T-cell (primary cell): ENCODE measurements at places on chromosomes 2 and 18.

DNA sequence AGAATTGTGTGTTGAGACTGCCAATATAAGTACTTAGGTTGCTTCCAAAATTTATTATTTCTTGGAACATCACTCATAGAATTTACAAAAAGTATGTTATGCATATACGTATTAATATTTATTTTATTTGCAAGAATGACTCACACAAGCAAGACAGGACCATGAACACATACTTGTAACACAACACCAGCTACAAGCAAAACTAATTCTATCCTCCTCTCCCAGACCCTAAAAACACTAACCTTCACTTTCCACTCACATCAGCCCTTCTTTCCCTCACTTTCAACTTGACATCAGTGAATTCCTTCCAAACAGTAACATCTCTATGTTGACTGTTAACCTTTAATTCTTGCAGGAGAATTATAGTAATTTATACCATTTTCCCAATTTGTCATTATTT lies 24.3 kb downstream of the OSBPL1A start:
- no peak for DNase-seq

GRCh38 chr2:36469710-36470109 lies 114.1 kb downstream of the CRIM1 start:
- no peak for DNase-seq

DNA sequence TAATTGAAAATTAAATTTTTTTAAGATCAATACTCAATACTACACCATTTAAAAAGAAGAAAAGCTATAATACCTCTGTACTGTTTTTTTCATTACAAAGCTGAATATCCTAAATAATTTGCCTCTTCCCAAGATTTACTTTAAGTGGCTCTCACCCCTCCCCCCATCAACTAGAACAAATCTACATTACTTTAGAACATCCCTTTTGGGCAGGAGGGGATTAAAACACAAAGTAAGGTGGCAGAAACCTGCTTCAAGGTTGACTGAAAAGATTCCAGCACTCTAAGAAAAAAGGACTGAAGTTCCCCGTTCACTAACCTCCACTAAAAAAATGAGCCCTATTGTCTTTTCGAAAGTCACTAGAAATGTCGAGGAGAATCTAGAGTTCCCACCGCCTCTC lies 42.3 kb downstream of the SLC38A11 start:
- DNase-seq: no peak

GRCh38 chr2:14288016-14288415 lies 344.5 kb upstream of the LRATD1 start:
- no peak for DNase-seq

- no peak for DNase-seq
Observed at GRCh38 chr2:80281049-80281448, 23.5 kb downstream of the LRRTM1 start.

DNA sequence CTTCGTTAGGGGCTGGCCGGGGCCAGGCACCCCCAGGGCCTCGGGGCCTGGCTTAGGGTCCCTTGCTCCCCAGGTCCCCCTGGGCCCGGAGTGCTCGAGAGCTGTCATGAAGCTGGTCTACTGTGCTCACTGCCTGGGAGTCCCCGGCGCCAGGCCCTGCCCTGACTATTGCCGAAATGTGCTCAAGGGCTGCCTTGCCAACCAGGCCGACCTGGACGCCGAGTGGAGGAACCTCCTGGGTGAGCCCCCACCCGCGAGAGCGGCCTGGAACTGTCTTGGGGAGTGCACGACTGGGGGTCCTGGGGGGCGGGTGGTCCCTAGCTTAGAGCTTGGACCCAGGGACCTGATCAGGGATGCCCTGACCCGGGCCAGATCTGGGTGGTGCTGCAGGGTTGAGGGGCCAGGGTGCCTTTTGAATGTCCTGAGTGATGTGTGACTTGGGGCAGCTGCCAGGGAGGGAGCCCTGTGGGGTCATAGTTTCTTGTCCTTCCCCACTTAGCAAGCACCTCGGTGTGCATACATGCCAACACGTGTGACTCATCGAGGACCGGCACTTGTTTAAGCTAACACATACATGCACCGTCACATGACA lies 27.9 kb downstream of the GPC1 start:
- no peak for DNase-seq

DNA sequence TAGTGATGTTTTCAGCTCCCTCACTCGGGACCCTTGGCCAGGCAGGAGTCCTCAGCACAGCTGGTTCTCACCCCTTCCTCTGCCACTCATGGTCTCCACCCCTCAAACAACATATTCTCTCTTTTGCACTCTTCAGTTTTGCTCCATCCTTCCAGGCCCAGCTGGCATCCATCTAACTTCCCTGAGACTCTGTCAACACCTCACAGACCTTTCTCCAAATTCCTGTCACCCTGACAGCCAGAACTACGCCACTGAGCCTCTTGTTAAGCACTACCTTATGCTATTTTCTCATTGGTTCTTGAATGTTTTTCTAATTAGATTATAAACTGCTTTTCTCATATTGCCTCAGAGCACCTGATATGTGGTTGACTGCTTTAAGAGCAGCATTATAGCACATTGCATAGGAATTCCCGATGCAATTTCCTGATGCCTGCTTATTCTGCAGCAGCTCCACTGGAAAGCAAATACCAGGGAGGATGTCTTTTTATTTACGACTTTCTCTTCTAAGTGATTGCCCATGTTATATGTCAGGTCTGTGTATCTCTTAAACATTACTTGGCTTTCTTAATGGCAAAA lies 12.4 kb upstream of the INO80C start:
- DNase-seq: no peak

DNA sequence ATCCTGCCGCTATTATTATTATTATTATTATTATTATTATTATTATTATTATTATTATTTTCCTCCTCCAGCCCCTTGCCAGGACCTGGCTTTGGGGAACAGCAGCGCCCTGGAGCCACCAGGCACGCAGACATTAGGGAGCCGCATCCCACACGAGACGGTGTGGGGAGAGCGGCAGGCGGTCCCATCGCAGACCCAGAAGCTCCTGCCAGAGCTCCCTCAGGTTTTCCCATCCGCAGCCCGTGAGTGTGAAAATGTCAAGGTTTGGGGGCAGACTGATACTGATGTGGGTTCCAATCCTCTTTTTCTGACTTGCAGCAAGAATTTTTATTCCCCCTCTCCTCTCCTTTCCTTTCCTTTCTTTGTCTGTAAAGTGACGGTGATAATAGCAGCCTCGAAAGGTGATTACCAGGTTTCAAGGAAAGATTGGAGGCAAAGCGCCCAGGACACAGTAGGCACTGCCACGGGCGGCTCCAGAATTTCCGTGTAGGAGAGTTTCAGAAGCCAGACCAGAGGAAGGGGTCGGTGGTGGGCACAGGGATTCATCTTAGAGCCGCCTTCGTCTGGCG lies 816 bp downstream of the SCTR start:
- no peak for DNase-seq

DNA sequence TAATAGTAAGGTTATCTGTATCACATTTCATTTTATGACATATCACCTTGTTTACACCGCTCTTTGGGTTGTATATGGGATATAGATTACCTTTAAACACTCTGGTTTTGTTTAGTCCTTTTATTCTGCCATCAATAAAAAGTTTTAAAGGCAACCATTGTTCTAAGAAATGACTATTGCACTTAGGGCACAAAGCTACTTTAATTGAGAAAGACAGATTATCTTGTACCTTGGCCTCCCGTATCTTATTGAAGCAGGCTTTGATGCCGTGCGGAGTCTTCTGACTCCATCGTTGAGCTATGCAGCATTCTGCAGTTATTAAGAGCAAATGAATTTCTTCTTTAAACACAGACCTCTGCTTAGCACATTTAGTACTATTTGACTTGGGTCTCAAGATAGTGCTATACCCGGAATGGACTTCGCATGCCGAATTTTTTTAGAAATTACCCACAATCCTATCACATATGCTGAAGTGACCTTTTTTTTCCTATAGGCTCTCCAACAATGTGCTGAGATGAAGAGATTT lies 16.7 kb downstream of the PKDCC start:
- DNase-seq: no peak

GRCh38 chr18:23966909-23967308 lies 47.6 kb upstream of the TTC39C start:
- no peak for DNase-seq

- no peak for DNase-seq
Observed at GRCh38 chr2:126795656-126796055, 103.0 kb upstream of the TEX51 start.

DNA sequence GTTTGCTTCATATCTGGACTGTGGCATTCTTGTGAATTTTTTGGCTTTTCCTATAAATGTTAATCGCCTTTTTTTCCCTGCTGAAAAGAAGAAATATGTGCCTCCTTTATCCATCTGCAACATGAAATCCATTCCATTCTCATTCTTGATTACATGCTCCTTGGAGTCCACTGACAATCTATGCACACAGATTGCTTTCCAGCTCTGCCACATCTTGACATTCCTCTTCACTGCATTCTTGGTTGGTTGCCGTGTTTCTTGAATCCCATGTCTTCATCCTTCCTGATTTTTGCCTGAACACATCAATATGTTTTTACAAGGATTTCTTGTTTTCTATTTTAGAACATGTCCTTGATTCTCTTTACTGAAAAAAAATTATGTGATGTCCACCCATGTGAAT lies 26.7 kb upstream of the BIRC6 start:
- DNase-seq: no peak

GRCh38 chr2:167702227-167702626 lies 545.2 kb downstream of the STK39 start:
- no peak for DNase-seq

GRCh38 chr2:120674246-120675170 lies 61.2 kb upstream of the GLI2 start:
- no peak for DNase-seq

DNA sequence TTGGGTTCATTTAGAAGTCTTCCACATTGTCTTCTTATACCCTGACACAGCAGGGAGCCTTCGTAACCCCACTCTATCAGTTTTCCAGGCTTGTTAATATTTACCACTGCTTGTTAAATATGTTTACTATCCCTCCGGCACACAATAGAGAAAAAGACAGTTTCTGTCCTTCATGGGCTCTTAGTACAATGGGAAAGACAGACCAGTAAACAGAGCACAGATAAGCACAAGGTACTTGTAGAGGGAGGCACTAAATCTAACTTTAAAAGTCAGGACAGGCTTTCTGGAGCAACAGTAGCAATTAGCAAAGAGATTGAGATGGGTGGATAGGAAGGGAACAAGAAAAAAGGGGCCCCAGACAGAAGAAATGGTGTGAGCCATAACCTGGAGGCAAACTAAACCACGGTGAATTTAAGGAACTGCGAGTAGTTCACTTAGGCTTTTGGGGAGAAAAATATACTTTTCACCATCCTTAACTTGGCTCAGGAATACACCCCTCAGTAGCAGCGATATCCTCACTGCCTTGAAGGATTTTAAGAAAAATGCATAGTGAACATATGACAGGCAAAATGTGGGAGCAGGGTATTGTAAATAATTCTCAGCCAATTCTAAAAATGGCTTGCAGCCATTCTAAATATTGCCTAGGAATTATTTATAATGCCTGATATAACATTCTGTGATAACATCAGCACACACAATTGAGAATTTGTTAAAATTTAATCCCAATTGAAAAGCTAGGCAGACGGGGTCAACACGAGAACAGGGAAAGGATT lies 383.7 kb downstream of the CDH2 start:
- no peak for DNase-seq
